ENCODE measurements at places on chromosomes 7 and 10.

DNA sequence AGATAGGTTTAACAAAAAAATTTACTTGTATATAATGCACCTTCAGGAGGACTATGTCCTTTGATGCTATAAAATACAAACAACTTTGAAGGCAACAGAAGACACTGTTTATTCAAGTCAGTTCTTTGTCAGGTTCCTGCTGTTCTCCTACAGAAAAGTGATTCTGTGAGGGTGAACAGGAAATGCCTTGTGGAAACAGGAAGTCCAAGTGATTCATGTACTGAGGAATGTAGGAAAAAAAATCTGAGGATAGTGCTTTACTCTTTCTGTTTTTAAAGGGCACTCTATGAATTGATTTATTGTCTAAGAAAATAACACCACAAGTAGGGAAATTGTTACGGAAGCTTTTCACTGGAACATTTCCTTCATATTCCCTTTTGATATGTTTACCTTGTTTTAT lies 171.9 kb downstream of the HDAC9 start:
- DNase-seq: peak; percentile 87

DNA sequence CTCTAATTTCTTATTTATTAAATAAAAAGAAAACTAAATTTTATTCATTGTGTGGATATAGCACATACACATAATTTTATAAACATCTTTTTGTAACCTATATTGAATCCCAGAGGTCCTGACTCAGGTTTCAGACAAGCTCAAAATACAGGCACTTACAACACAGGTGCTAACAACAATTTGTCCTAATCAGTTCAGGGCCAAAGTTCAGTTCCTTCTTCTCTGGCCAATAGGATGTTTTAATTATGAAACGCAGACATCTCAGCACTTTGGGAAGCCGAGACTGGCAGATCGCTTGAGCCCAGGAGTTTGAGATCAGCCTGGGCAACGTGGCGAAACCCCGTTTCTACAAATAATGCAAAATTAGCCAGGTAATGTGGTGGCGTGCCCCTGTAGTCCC lies 15.0 kb downstream of the RPA3 start:
- no peak for DNase-seq

DNA sequence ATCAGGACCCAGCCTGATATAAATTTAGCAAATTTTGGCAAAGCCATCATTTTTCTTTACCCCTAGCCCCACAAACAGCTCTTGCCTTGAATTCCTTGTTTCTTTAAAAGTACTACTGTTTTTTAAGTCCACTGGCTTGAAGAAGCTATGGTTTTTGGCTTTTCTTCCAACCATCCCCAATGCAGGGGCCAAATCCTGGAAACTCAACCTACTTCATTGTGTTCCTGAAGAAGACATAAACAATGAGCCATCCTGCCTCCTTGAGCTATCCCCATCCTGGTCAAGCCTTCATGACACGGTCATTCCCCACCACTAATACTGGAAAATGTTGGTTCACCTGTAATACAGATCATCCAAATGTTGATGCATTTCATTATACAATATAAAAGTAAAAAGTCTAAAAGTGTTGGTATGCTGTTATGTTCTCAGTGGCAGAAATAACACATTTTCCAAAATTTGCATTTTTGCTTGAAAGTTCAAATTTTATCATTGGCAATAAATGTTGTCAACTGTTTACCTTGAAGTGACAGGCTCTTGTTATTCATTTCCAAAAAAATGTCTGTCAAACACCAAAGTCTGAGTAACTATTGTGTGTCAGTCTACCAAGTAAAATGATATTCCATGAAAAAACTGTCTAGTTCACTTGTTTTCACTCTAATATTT lies 92.2 kb downstream of the DOCK4 start:
- no peak for DNase-seq

DNA sequence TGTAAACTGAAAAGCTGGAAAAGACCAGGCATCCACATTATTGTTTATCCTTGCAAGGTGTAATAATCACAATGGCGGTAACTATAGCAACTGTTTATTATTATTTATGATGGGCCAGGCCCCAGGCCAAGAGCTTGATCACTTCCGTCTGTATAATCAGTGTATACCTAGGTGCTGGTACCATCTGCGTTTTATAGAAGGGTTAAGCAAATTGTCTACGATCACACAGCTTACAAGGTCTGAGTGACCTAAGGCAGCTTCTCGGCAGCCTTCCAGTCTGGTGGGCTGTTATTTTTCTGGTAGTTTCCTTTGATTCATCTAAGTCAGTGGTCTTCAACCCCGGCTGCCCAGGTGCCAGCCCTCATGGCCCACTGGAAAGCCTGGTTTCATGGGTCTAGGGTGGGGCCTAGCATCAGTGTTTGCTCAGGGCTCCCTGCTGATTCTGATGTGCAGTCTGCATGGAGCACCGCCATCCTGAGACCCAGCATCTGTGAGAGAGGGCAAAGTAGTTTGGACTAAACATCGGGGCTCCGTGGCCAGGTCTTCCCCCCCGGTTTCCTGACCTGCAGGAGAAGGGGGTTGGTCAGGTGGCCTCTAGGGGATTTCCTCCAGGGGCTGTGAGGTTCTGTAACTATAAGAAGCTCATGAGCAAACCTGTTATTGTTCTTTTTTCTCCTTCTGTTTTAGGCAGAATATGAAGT lies 146.4 kb downstream of the RGS10 start:
- no peak for DNase-seq

- DNase-seq: no peak
Measured at GRCh38 chr7:123148813-123149212, 51.0 kb downstream of the SLC13A1 start.

DNA sequence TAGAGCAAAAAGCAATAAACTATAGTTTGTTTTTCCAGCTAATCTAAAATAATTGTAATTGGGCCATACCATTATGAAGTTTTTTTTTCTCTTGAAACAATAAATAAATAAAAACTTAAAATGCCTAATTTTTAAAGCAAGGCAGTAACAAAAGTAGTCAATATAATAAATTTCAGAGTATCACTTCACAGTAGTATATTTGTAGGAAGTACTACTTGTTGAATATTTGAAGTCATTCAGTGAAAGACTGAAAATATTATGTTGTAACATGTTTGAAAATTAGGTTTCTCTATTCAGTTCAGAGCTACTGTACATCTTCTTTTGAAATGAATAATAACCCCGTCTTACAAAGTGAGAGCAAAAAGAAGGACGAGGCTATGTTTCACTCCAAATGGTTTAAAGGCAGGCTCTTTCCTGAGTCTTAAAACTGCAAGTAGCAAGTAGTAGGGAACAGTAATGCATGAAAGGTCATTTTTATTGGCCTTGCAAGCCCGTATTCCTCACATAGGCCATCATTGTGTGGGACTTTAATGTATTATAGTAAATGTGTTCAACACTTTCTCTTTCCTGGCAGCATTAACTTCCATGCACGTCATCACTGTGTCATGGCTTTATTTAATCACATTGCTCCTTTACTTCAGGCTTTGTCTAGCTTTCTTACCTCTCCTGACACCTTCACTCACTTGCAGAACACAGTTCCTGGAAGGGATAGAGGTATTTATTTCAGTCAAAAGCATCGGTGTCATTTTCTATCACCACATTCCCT lies 141.4 kb downstream of the VTI1A start:
- DNase-seq: peak; percentile 8

DNA sequence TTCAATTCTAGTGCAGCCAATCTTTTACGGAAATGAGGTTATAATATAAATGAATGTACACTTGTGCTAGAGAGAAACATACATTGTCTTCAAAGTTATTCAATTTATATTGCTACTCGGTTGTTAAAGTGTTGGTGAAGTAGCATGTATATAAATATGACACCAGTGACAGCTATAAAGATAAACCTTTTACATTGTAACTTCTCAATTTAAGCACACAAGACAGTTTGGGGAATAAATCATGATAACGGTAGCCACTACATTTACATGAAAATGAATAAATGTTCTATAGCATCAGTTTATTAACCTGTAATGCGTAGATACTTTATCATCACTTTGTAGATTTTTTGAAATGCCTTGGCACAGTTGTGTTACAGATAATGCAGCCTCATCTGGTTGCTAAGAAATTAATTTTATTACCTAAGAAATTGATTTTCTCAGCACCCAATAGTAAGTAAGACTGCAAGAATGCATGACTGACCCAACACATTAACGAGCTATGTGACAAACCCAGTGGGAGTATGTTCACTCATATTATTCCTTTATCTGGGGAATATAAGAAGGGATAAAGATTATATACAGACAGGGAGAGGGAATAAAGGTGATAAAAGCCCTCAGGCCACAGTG lies 283.9 kb upstream of the NPVF start:
- no peak for DNase-seq

- peak; percentile 78 for DNase-seq
Measured at GRCh38 chr10:77417806-77418640, 219.6 kb downstream of the KCNMA1 start.

- DNase-seq: no peak
Measured at GRCh38 chr10:33276282-33276923, 58.1 kb downstream of the NRP1 start.

GRCh38 chr10:100109670-100110069 lies 28.0 kb upstream of the CPN1 start:
- no peak for DNase-seq

DNA sequence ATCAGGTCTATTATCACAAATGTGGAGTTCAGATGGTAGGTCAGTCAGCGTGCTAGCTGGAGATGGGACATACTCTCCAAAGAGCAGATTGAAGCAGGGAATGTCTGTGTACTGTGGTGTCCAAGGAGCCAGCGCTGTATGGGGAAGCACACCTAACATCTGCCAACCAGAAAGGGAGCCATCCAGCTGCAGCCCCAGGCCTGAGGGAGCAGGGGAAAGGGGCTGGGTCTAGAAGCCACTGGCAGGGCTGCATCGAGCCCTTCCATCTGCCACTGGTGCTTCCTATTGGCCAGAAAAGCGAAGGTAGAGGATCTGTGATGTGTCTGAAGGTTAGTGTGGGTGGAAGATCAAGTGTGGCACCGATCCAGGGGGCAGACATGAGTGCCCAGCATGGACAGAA lies 8.0 kb upstream of the RAMP3 start:
- DNase-seq: no peak

- DNase-seq: no peak
Measured at GRCh38 chr7:109950821-109951564, 1139.9 kb upstream of the LRRN3 start.

- no peak for DNase-seq
Measured at GRCh38 chr10:22581461-22581860, 132.9 kb downstream of the PIP4K2A start.

DNA sequence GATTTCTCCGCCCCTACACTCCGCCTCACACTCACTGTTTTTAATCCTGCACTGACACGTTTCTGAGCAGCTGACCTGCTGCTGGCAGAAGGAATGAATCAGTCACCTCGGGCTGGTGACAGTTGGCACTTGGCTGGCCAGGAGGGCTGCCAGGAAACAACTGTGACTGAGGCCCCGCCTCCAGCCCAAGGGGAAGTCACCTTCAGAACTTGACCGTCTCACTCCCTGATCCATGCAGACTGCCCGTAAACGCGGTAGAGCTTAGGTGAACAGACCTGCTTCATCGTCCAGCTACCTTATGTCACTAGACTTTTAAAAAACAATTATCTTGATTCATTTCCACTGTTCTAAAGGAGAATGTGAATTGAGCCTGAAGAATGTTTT lies 107.5 kb downstream of the DOCK1 start:
- DNase-seq: peak; percentile 12

GRCh38 chr7:16526742-16527540 lies at the start of gene LRRC72:
Gene LRRC72 (plus strand): TSS chr7:16526825. CDS start chr7:16526953, 128 bp downstream.
- DNase-seq: no peak

DNA sequence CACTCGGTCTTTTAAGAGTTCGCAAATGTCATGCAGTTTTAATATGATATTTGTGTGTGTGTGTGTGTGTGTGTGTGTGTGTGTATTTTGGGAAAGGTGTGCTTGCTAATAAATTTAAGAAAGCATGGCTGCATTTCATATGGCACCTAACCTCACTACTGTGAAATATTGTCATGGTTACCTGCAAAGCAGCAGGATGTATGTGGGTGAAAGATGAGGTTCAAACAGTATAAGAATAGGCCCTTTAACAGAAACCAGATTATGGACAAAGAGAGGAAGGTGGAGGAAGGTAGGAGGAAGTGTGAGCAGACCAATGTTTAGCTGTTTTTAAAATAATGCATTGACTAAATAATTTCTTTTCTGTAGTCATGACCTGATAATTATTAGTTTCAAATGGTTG lies 73.5 kb upstream of the CACNA2D1 start:
- DNase-seq: no peak

GRCh38 chr7:74453322-74454011 lies at the start of gene GTF2IRD1:
Gene GTF2IRD1 (plus strand): TSS chr7:74453906. CDS start chr7:74508081, 54,175 bp downstream.
- peak; percentile 79 for DNase-seq

- no peak for DNase-seq
Measured at GRCh38 chr7:2031451-2031845, 201.3 kb downstream of the MAD1L1 start.

DNA sequence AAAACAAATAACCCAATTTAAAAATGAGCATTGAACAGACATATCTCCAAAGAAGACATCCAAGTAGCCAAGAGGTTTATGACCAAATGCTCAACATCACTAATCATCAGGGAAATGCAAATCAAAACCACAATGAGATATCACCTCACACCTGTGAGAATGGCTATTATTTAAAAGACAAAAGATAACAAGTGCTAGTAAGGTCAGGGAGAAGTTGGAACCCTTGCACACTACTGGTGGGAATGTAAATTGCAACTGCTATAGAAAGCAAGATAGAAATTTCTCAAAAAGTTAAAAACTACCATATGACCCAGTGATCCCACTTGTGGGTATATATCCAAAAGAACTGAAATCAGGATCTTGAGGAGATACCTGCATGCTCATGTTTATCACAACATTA lies 49.5 kb downstream of the SGMS1 start:
- DNase-seq: no peak

DNA sequence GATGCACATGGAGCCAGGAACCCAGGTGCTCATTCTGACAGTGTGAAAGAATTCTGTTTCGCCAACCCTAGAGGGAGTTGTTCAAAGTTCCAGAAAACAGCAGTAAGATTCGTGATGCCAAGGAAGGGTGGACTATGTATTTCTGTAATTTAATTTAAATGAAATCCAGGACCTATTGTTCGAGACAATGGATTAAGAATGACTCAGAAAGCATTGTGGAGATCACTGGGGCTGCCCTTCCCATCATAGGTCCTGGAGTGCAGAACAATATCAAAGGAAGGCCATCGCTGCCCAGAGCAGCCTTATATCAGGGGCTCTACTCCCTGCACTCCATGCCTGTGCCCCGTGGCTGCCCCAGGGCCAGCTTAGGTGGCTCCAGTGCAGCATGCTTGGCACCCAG lies 32.1 kb upstream of the CALD1 start:
- DNase-seq: no peak

DNA sequence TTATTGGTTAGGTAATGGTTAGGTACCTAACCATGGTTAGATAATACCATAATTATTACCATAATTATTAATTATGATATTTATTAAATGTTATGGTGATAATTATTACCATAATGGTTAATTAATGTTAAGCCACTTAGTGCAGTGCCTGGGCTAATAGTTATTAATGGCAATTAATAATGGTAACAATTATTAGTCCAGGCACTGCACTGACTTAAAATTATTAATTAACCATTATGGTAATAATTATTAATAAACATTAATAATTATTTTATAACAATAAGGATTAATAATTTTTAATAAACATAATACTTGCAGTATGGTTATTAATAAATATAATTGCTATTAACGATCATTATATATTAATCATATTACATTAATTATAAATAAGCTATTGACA lies 604.0 kb downstream of the CALN1 start:
- DNase-seq: no peak

- peak; percentile 91 for DNase-seq
Measured at GRCh38 chr10:51176976-51177695, 102.8 kb downstream of the PRKG1 start.

- DNase-seq: peak; percentile 6
Measured at GRCh38 chr7:85464042-85464651, 277.3 kb upstream of the SEMA3D start.

GRCh38 chr10:103835096-103836050 lies 20.0 kb downstream of the SH3PXD2A start:
- no peak for DNase-seq
